ENCODE measurements at places on chromosomes 2 and 18.

DNA sequence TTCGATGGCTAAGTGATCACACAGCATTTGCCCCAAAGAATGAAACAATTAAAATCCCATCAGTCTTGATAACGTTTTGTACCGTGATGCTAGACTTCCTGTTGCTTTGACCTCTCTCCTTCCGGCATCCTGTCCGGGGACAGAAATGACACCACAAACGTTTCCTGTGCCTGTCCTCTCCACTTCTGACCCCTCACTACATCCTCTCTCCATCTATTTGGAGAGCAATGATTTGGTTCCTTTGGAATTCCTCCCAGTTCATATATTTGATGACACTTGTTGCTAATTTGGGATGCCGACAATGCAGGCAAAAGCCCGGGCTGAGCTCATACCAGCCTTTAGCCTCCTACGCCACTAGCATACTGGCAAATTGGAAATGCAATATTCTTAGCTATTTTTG is 151.2 kb upstream of the CCDC68 start:
- no peak for DNase-seq

GRCh38 chr2:183630964-183631363 is 506.7 kb downstream of the NUP35 start:
- DNase-seq = no peak

DNA sequence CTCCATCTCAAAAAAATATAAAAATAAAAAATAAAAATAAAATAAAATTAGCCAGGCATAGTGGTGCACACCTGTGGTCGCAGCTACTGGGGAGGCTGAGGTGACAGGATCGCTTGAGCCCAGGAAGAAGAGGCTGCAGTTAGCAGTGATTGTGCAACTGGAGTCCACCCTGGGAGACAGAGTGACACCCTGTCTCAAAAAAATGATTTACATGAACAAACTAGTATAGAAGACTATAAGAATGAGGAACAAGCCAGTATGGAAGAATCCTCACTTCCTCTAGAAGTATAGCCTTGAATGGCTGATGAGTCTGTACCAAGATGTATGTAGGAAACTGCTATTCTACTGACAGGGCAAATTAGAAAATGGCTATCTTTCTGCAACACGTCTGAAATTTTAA is 10.9 kb downstream of the YES1 start:
- no peak for DNase-seq

GRCh38 chr2:105746177-105747080 is 1.7 kb downstream of the NCK2 start:
- DNase-seq = peak; percentile 78

DNA sequence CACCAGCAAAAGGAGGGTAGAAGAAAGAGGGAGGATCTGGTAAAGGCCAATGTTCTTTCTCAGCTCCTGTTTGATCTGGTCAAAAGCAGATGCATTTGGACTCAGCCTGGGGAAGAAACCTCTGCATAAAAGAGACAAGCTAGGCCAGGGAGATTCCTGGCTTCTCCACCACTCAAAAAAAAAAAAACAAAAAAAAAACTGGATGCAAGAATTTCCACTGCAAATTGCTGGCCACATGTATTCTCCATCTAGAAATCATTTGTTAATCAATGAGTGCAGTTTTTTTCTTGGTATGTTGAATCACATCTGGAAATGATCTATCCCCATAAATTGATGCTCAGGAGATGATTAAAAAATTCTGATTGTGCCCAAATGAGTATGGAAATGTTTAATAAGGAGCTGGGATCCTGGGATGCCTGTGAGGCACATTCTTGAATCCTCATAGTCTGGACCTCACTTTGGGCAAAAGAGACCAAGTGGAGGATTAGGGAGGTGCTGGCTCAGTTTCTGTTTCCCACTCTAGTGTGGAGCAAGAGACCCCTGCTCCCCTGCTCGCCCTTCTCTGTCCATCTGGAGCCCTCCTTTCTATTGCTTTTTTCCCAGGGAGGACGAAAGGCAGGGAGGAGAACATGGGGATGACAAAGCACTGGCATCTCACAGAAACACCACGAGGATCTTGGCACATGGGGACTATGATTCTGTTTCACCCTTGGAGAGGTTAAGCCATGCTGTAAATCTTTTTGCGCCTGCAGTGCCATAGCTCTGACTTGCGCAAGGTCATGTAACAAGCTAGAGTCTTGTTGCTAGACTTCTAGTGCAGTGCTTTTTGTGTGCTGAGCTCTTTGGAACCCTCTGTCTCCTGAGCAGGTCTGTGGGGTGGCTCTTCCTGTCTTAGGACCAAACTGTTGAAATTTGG is 57.6 kb downstream of the APOB start:
- no peak for DNase-seq

GRCh38 chr2:65527451-65528240 is 95.2 kb upstream of the SPRED2 start:
- DNase-seq = no peak

DNA sequence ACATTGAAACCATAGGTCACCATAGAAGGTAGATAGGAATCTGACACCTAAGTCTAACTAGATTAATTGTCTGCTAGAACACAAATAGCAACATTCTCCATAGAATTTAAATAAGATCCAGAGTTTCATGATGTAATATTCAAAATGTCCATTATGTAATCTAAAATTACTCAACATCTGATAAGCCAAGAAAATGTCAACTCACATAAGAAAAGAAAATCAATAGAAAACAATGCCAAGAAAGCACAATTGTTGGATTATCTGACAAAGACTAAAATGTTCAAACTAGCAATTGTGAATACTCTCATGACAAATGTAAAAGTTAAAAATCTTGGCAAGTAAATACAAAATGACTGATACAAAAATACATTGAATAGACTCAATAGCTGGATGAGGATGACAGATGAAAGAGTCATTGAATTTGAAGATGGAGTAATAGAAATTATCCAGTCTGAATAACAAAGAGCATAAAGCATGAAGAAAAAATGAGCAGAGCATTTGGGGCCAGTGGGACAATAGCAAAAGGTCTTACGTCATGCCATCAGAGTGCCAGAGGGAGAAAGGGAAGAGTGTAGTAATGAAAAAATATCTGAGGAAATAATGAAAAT is 358.6 kb downstream of the METTL4 start:
- no peak for DNase-seq

DNA sequence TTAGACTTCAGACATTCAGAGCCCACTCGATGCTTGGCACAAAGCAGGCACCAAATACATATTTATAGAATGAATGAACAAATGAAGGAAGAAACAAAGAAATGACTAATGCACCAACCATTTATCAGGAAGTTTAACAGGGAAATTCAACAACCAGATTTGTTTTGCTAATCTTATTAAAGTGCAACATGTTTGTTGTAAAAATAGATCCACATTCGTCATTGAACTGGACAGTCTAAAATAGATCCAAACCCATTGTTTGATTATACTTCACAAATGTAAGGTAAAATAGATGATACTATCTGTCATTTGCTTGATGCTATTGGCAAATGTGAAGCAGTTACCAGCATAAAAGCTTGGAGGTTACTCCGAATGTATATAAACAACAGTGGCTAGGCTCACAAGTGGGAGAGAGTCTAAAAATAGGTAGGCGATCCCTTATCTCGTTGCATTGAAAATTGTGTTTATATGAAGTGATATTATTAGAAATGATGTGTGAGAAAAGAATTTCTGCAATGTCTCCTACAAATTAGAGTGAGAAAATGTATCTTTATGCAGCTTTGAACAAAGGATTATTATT is 246.2 kb downstream of the NEDD4L start:
- peak; percentile 30 for DNase-seq

DNA sequence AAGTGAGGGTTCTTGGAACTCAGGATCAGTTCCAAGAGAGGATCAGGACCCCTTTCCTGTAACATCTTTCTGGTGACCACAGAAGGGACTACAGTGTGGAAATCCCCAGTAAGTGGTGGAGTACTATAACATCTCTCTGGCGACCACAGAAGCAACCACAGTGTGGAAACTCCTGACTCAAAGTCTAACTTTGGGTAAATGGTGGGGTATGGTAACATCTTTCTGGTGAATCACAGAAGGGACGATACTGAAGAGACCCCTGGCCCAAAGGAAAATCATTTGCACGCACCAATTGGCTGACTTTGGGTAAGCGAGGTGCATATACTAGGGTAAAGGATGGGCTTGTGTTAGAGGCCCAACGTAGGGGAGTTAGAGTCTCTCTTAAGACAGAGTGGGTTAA is 56.3 kb upstream of the GULP1 start:
- DNase-seq = no peak

DNA sequence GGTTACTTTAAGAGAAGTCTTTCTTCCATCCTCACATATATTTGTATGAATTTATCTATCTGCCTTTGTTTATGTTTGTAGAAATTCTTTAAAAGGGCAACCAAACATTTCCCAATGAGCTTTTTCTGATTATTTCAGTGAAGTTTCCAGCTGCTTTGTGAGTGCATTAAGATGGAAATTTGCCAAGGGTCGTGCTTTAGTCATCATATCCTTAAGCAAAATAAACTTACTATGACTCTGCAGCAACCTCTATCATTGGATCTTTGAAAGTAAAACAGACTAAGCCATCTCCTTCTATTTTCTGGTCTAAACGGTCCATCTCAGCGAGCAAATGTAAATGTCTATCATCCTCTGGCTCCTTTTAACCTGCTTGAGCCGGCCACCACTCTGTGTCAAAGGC is 489.3 kb downstream of the SOX11 start:
- DNase-seq = peak; percentile 18

DNA sequence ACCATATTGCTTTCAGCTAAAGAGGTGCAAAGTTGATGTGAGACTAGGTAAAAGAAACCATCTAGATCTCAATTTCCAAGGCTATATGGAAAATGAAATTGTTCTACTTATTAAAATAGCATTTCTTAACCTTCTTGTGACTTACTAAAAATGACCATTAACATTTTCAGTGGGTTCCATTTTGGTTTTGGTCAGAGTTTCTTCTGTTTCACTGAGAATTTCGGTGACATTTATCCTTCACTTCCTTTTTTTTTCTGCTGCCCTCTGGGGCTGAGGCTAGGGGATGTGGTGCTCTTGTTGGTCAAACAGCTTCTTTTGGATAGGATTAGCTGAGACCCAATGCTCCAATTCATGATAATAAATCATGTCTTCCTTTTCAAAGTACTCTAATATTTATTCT is 44.3 kb upstream of the REL start:
- DNase-seq = no peak

DNA sequence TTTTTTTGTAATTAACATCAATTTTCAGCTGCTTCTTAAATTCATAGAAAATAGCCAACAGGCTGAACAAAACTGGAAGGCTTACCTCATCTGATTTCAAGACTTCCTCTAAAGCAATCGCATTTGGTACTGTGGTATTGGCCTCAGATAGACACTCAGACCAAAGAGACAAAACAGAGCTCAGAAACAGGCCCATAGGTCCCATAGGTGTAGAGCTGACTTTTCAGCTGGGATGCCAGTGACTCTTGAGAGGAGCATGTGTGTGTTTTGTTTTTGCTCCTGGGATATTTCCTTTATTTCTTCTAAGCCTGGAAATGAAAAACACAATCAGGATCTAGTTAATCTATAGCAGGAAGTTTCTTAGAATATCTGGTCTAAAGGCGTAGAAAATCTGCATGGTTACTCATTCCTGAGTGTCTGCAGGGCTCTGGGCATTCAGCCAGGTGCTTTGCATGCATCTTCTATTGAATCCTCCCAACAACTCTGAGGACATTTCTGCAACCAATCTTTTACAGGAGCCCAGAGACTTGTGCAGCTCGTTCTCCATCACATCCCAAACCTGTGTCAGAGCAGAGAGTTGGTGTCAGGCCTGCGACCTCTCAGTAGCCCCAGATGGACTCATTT is 190.8 kb downstream of the RTP5 start:
- peak; percentile 1 for DNase-seq

- no peak for DNase-seq
These were observed 368.4 kb downstream of the EN1 start for GRCh38 chr2:118479020-118479419.

DNA sequence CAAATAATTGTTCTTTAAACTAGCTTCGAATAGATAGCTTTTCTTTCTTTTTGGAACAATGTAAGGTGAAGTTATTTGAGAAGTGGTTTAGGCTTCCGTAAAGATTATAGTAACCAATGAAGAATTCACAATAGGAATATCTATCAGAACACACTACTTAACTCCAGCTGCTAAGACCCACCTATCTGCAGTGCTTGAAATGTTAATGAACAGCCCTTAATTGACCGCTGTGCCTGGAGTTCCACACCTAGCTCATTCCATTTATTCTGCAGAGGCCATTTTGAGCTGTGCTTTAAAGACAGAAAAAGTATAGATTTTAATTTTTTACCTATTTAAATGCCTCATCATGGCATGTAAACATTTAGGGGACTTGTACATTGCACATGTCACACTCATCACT is 83.3 kb upstream of the APCDD1 start:
- no peak for DNase-seq

DNA sequence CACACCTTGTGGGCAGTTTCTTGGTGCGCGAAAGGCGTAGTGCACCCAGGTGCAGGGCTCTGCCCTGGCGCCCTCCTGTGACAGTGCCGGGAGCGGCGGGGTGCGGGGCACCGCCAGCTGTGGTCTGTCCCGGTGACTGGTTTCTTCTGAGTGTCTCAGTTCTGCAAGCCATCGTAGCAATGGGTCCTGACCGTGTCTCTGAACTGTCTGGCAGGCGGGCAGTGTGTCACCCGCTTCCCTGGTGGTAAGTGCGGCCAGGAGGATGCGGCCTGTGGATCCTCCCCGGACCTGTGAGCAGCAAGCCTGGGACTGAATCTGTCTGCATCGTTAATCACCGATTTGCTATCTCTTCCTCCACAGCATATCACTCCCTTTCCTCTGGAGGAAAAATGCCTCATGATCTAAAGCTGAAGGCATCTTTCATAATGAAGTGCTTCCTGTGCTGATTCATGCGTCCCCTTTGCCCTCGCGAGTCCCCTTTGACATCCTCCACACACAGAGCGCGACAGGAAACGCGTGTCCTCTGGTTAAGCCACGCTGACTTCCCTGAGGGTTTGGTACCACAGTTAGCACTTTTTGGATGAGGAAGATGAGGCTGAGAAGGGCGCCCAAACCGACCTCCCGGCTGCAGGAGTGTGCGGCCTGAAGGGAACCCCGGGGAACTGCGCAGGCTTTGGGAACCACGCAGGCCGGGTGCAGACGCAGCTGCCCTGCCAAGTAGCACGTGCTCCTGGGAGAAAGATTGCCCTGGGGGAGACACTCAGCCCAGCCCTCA is 416.0 kb upstream of the HS6ST1 start:
- peak; percentile 6 for DNase-seq

DNA sequence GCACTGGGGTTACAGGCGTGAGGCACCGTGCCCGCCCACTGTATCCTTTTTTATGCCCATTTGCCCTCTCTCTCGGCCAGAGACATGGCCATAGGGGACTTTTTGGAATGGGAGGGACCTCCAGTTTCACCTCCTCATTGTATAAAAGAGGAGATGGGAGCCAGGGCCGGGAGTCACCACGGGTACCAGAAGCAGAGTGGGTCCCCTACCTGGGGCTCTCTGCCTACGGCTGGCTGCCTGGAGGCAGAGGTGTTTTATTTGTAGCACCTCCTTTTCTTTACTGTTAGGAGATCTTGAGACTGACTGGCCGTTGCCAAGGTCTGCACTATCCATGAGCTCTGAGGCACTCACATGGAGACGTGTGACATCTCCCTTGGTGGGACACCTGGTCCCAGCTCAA is 162.8 kb downstream of the LDLRAD4 start:
- no peak for DNase-seq
